Regular cardiac myocyte (primary cell): ENCODE measurements at places on chromosomes 2 and 18. TPM values are rescaled to one million over a fixed set of nuclear protein-coding genes. Genes with fewer than 3 reads are reported as not detected.

VAMP8 gene
- 2.5 and 6.7 TPM in 2 replicates for total RNA-seq

KCNS3 gene
- 1.4 and 3.6 TPM in 2 replicates for total RNA-seq

SF3B1 gene
- 152 and 211 TPM in 2 replicates for total RNA-seq

CYP1B1 gene
- total RNA-seq = 33.9 and 165 TPM in 2 replicates

ANKRD29 gene
- total RNA-seq = 0.38 and 3.9 TPM in 2 replicates

RAD51AP2 gene
- under 0.01 TPM in 2 replicates for total RNA-seq

KIAA2012 gene
- under 0.01 TPM in 2 replicates for total RNA-seq

CXCR4 gene
- total RNA-seq = 0.77 and 0.85 TPM in 2 replicates

SLC5A7 gene
- total RNA-seq = not detected in 2 replicates

REG3G gene
- total RNA-seq = not detected in 2 replicates

SLC38A11 gene
- 0.28 TPM in 1 of 2 replicates, not detected in the other for total RNA-seq

OTX1 gene
- total RNA-seq = under 0.01 TPM in 1 of 2 replicates, not detected in the other

TMEM247 gene
- not detected in 2 replicates for total RNA-seq

HOXD13 gene
- not detected in 2 replicates for total RNA-seq

ATP5MC3 gene
- 89.9 and 196 TPM in 2 replicates for total RNA-seq

EPG5 gene
- total RNA-seq = 58.5 and 67.4 TPM in 2 replicates

KCNK3 gene
- 0.38 and 2.0 TPM in 2 replicates for total RNA-seq

CYS1 gene
- 0.58 and 1.7 TPM in 2 replicates for total RNA-seq
